Activated T-helper 2 cell treated with anti-CD3 and anti-CD28 coated beads, Interferon-gamma antibody, Interleukin-2, Interleukin-4, amounts not matched to agents 10 μg/mL and 5 μg/mL and 100 μg/mL, durations not matched to agents 14 hours and 24 hours and 36 hours (primary cell): ENCODE measurements at places on chromosomes 1 and 21.

DNA sequence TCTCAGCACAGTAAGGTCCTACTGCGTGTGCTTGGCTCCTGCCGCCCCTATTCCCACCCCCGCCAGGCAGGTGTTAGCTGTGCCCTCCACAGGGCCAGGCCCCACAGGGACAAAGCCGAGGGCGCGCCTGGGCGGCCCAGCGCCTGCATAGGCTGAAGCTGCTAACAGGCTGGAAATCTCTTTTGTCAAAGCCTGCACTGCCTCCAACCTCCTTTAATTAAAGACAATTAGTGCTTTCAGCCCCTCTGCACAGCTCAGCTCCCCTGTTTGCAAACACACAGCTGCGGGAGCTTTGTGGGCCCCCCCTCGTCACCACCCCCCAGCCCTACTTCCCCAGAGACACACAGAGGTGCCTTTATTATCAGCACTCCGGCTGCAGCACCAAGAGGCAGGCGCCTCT lies 95.9 kb downstream of the EPHB2 start:
- no peaks in the 10 kb centered on the region for H3K27me3 ChIP-seq
- no peak overlapping the region for H3K27ac ChIP-seq
- H3K4me1 ChIP-seq, result no peaks in the 10 kb centered on the region
- DNase-seq, result no peak
- H3K4me3 ChIP-seq, result no peak overlapping the region

GRCh38 chr1:25575191-25575590 lies 31.8 kb downstream of the LDLRAP1 start:
- H3K4me3 ChIP-seq, result no peak overlapping the region
- no peak overlapping the region for H3K27ac ChIP-seq
- H3K27me3 ChIP-seq, result peaks cover 10% of the 10 kb centered on the region
- no peaks in the 10 kb centered on the region for H3K36me3 ChIP-seq
- H3K4me1 ChIP-seq, result no peaks in the 10 kb centered on the region

GRCh38 chr1:201085902-201086735 lies 26.1 kb downstream of the CACNA1S start:
- no peak for DNase-seq
- H3K27ac ChIP-seq, result no peak overlapping the region
- peaks cover 25% of the 10 kb centered on the region for H3K27me3 ChIP-seq
- H3K4me1 ChIP-seq, result no peaks in the 10 kb centered on the region

DNA sequence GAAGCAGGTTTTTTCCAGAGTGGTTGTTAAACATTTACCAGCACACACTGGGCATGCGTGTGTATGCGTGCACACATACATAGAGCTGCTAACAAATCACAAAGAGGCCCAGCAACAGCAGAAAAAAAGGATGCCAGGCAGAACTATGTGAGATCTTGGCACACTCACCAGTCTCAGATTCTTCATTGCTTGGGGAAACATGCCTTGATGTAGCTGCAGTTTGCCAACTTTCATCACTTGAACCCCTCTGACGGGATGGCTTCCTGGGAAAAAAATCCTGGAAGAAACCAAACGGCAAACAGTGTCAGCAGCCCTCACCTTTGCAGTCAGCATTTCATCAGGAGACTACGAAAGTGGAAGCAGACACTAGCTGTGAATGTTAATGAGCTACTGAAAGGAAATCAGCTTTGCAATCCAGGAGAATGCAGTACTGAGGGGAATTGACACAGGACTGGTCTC lies 609.1 kb downstream of the KIF26B start:
- no peak overlapping the region for H3K4me3 ChIP-seq
- no peak overlapping the region for H3K27ac ChIP-seq
- H3K27me3 ChIP-seq, result no peaks in the 10 kb centered on the region
- no peak for DNase-seq
- no peaks in the 10 kb centered on the region for H3K4me1 ChIP-seq

DNA sequence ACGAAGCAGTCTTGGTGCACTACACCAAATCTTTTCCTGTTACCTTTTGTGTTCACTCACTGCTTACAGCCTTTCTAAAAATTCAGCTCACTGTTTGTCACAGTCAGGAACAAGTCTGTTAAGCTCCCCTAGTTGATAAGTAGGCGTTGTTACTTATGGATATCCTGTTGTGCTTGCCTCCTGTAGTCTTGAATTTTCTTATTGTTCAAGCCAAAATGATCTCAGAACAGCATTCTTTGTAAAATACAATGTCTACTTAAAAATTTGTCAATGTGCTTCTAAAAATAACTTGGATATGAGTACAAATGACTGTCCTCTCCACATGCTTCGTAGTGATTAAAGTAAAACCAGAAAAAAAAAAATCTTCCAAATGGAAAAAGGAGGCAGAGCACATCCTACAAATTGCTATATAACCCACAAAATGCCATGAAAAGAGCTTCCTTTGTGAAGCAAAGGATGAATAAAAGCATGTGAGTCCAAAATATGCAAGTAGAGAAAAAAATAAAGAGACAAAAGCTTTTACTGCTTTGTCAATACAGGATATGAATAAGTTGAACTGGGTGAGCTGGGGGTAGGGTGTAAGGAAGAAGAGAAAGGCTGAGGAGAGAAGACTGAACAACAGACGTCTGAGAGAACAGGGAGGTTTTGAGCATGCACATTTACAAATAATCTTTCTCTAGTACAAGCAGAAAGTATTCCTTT lies 228.9 kb upstream of the ADGRL4 start:
- no peak overlapping the region for H3K4me3 ChIP-seq
- no peak for DNase-seq
- no peak overlapping the region for H3K27ac ChIP-seq
- no peaks in the 10 kb centered on the region for H3K36me3 ChIP-seq
- no peaks in the 10 kb centered on the region for H3K27me3 ChIP-seq

GRCh38 chr1:226737819-226738420 lies 1.2 kb downstream of the ITPKB start:
- H3K4me1 ChIP-seq, result peaks cover 48% of the 10 kb centered on the region
- peak; percentile 46 for DNase-seq
- no peaks in the 10 kb centered on the region for H3K27me3 ChIP-seq
- H3K4me3 ChIP-seq, result peak overlapping the region; percentile 93
- peaks cover 39% of the 10 kb centered on the region for H3K36me3 ChIP-seq

DNA sequence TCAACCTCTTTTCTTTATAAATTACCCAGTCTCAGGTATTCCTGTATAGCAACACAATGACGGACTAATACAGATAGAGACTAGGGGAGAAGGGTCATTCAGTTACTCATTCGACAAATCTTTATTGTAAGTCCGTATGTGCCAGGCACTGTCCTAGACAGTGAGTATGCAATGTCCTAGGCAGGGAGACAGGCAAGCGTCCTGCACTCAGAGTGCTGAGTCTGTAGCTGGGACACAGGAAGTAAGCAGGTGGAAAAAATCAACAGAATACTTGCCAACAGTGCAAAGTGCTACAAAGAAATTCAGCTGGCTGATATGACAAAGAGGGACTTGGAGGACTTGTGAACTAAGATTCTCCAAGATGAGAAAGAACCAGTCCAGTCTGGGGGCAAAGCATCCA lies 92.2 kb upstream of the ZBTB40 start:
- no peaks in the 10 kb centered on the region for H3K36me3 ChIP-seq
- H3K27ac ChIP-seq, result no peak overlapping the region
- no peak overlapping the region for H3K4me3 ChIP-seq
- no peaks in the 10 kb centered on the region for H3K4me1 ChIP-seq

DNA sequence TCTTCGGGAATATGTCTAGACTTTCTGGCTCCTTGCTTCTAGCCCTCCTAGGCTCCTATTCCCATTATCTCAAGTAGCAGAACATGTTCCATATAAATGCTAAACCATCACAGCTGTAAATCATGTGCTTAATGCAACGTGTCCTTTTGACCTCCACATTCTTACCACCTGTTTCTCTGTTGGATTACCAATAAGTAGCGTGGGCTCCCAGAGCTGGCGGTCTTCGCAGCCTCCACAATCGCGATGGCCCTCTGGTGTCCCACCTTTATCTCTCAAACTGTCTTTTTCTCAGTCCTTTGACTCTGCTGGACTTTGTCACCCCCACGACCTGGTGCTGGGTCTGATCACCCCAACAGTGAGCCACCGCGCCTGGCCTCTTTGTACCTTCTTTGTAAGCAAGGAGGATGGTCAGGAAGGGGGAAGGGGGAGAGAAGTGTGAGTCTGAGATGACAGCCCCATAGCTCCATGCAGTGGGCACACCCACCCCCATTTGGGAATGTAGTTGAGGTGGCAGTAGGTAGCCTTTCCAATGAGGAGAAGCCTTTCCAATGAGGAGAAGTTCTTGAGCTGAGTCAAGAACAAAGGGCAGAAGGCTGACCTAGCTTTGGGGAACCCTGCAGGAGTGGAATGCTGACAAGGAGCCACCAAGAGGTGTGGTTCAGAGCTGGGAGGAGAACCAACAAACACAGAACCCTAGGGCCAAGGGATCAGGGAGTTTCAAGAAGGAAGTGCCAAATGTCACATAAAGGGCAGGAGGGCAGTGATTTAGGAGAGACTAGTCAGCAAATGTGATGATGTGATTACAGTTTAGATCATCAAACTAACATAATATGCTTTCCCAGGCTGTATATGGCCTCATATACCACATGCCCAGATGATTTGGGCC lies 14.2 kb downstream of the TRAF5 start:
- H3K36me3 ChIP-seq, result peaks cover 54% of the 10 kb centered on the region
- DNase-seq, result no peak
- no peak overlapping the region for H3K4me3 ChIP-seq
- no peak overlapping the region for H3K27ac ChIP-seq

- H3K27ac ChIP-seq, result no peak overlapping the region
- no peak overlapping the region for H3K4me3 ChIP-seq
- H3K36me3 ChIP-seq, result peaks cover 5% of the 10 kb centered on the region
- no peak for DNase-seq
- H3K27me3 ChIP-seq, result no peaks in the 10 kb centered on the region
- peaks cover 13% of the 10 kb centered on the region for H3K4me1 ChIP-seq
Observed at GRCh38 chr1:230138561-230139239, 71.7 kb downstream of the GALNT2 start.

- DNase-seq, result no peak
- H3K4me3 ChIP-seq, result no peak overlapping the region
- H3K4me1 ChIP-seq, result peaks cover 17% of the 10 kb centered on the region
- H3K36me3 ChIP-seq, result peaks cover 58% of the 10 kb centered on the region
- no peaks in the 10 kb centered on the region for H3K27me3 ChIP-seq
Observed at GRCh38 chr1:88774151-88774556, 90.1 kb downstream of the PKN2 start.

DNA sequence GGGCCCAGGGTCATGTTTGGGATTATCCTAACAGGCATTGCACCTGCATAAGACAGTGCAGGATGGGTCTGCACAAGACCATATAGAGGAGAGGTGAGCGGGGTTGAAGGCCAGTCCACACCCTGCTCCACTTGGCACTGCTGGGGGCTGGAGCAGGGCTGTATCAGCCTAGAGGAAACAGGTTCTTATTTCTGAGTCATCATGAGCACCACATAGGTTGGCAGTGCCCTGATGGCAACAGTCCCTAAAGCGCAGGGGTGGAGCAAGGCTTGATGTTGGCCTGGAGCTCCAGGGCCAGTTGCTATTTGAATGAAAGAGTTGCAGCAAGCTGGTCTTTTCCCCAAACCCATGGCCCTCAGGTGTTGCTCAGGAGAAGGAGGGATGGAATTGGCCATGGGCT lies 29.8 kb upstream of the BMP8B start:
- H3K4me1 ChIP-seq, result peaks cover 10% of the 10 kb centered on the region
- DNase-seq, result no peak
- H3K36me3 ChIP-seq, result no peaks in the 10 kb centered on the region
- no peak overlapping the region for H3K4me3 ChIP-seq

GRCh38 chr1:234726359-234726943 lies 116.5 kb upstream of the IRF2BP2 start:
- DNase-seq, result no peak
- peaks cover 93% of the 10 kb centered on the region for H3K4me1 ChIP-seq
- H3K27ac ChIP-seq, result peak overlapping the region; percentile 99
- no peaks in the 10 kb centered on the region for H3K27me3 ChIP-seq
- H3K36me3 ChIP-seq, result peaks cover 22% of the 10 kb centered on the region
- H3K4me3 ChIP-seq, result peak overlapping the region; percentile 19

DNA sequence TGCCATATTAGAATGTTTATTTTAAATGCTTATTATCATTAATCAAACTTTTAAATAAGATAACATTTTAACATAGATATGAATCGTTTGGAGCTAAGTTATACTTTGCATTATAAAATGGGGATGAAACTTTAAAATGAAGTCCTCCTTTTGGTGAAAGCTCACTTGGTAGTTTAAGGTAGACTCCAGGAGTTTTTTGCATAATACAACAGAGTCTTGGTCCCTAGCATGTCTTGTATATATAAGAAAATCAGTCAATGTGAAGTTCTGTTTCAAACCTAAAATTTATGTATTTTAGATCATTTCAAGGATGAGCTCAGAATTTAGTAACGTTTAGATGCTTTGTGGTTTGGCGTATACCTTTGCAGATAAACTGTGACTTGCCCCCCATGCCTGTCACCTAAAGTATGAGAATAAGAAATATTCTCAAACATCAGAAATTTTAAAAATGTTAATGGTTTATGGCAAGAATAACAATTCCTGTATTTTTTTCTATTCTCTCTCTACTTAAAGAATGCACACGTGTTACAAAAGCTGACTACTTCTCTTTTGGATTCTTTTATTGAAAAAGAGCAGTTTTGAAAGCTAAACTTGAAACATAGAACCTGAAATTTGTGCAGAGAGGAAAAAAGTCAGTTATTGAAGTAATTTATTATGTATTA lies 3.8 kb downstream of the NFIA start:
- H3K4me1 ChIP-seq, result peaks cover 10% of the 10 kb centered on the region
- DNase-seq, result no peak

GRCh38 chr1:246781212-246781611 lies 57.0 kb downstream of the SCCPDH start:
- no peak overlapping the region for H3K4me3 ChIP-seq
- no peaks in the 10 kb centered on the region for H3K27me3 ChIP-seq
- DNase-seq, result no peak
- no peak overlapping the region for H3K27ac ChIP-seq
- peaks cover 5% of the 10 kb centered on the region for H3K36me3 ChIP-seq
- H3K4me1 ChIP-seq, result peaks cover 10% of the 10 kb centered on the region

GRCh38 chr1:244150665-244151064 lies 99.6 kb downstream of the ZBTB18 start:
- no peak overlapping the region for H3K27ac ChIP-seq
- H3K4me1 ChIP-seq, result peaks cover 6% of the 10 kb centered on the region
- no peaks in the 10 kb centered on the region for H3K36me3 ChIP-seq

GRCh38 chr1:225820522-225821120 lies 10.7 kb downstream of the EPHX1 start:
- H3K36me3 ChIP-seq, result no peaks in the 10 kb centered on the region
- no peak overlapping the region for H3K27ac ChIP-seq
- H3K4me1 ChIP-seq, result peaks cover 6% of the 10 kb centered on the region
- H3K27me3 ChIP-seq, result peaks cover 1% of the 10 kb centered on the region
- no peak overlapping the region for H3K4me3 ChIP-seq

DNA sequence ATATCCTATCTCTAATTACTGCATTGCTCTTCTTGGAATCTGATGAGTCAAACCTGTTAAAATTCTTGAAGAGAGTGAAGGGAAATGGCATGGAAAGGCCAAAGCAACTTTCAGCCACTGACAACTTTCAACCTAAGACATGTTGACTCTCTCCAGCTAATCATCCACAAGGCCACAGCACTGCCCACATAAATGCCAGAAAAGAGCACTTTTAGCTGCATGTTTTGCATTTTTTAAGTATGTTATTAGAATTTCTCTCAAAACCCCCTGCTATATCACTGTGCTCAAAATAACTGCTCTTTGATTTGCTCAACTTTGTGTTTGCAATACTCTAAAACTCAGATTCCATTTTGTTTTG lies 352.5 kb downstream of the ADGRL2 start:
- no peak for DNase-seq
- no peak overlapping the region for H3K27ac ChIP-seq
- H3K27me3 ChIP-seq, result no peaks in the 10 kb centered on the region
- no peaks in the 10 kb centered on the region for H3K36me3 ChIP-seq

GRCh38 chr1:9651565-9652378 lies at the start of gene PIK3CD:
Gene PIK3CD (plus strand): TSS chr1:9651731. CDS start chr1:9710456, 58,725 bp downstream.
- H3K4me1 ChIP-seq, result peaks cover 47% of the 10 kb centered on the region
- peak; percentile 25 for DNase-seq
- no peaks in the 10 kb centered on the region for H3K27me3 ChIP-seq
- H3K36me3 ChIP-seq, result peaks cover 50% of the 10 kb centered on the region
